Neuronal stem cell (in vitro differentiated cells): ENCODE measurements at places on chromosomes 12 and 14.

DNA sequence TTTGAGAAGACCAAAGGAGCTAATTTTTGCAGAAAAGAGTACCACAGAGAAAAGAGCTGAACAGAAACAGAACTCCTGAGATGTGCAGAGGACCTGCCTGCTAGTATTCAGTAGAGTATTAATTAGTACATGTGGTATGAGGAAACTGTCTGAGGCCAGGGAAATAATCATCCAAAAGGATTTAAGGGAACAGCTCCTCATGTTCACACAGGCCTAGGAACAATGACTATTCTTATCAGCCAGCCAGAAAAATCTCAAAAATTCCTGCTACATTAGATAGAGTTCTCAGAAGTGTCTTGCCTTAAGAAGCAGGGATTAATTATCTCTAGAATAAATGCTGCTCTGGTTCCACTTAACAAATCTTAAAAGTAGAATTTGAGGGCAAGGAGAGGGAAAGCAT lies 36.4 kb downstream of the PKP2 start:
- no peak for DNase-seq

GRCh38 chr14:42862114-42862513 lies 1255.4 kb downstream of the LRFN5 start:
- no peak for DNase-seq

DNA sequence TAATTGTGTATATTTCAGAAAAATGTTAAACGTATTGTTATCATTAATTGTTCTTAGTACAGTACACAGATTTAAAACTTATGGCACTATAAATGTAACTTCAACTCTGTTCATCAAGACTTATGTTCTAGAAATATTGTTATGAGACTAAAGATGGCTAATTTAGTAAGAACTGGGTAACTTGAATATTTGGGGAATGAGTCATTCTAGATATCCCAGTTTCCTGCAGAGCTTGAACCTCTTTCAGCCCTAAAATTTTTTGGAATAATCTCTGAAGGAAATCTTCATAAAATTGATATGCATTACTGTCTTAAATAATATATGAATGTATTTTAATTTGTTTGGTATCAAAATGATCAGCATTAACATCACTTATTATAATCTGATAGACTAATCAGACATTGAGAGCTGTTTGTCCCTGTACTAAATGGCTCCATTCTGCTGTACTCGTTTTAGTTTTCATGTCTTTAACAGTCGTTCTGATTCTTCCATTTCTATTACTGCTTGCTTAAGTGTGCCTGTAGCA lies 87.1 kb downstream of the VEZT start:
- no peak for DNase-seq

DNA sequence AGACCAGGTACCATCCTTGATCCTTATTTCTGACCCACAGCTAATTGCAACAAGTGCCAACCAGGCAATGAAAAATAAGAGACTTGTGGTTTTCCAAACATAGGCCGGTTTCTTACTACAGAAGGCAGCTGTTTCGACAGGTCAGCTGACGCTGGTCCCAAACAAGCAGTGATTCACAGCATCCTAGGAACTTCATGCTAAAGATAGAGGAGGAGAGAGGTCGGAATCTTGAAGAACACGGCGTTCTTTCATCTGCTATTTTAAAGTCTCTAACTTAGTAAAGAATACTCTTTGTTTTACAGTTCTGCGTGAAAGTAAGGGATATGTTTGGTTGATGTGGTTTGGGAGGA lies 28.1 kb upstream of the ADGRD1 start:
- no peak for DNase-seq

- DNase-seq, result no peak
Measured at GRCh38 chr12:65881348-65881961, 57.2 kb downstream of the HMGA2 start.
